Hypothalamus (tissue), 51 donors: ENCODE measurements at places on chromosomes 3 and 15.
A peak's percentile ranks its signal among the peaks of the same experiment; 100 is the strongest.

DNA sequence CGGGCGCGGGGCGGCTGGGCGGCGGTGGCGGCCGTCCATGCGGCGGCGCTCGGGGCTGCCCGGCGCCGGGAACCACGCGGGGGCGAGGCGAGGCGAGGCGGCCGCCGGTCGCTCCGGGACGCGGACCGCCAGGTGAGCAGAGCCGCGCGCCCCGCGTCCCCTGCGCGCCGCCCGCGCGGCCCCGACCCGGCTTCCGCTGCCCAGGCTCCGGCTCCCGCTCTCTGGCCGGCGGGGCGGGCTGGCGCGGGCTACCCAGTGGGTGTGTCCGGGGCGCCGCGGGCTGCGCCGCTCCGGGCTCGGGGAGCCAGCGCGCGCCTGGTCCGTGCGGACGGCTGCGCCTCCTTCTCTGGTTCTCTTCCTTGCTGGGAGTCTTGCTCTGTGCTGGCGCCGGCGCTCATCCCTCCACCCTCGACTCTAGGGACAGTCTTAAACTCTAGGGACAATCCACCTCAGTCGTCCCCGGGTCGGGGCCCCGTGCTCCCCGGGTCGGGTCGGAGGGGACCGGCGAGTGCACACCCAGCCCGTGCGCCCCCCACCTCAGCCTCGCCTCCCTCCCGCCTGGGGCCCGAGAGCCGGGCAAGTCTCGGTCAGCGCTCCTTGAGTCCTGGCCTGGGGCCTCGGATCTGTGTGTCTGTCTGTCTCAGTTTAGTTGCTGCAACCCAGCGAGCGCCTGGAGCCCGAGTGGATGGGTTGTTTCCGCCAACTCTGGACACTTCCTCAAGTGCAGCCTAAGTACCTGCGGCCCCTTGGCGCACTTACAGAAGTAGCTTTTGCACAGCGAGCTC is 488 bp downstream of the THSD4 start:
- no peak for DNase-seq

DNA sequence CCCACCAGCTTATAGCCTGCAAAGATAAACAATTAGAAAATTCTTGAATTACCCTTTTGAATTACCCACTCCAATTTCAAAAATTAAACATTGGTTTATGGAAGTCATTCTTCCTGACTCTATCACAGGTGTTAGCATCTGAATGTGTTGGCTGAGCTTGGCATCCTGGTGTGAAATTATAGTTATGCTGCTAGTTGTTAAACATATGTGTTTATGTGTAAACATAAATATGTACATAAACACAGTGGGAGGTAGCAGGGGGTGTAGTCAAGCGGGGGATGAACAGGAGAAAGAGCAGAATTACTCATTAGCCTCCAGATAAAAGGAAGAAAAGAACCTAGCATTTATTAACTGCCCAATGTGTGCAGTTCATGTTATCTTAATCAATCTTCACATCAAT is 530.2 kb downstream of the MCTP2 start:
- no peak for DNase-seq

DNA sequence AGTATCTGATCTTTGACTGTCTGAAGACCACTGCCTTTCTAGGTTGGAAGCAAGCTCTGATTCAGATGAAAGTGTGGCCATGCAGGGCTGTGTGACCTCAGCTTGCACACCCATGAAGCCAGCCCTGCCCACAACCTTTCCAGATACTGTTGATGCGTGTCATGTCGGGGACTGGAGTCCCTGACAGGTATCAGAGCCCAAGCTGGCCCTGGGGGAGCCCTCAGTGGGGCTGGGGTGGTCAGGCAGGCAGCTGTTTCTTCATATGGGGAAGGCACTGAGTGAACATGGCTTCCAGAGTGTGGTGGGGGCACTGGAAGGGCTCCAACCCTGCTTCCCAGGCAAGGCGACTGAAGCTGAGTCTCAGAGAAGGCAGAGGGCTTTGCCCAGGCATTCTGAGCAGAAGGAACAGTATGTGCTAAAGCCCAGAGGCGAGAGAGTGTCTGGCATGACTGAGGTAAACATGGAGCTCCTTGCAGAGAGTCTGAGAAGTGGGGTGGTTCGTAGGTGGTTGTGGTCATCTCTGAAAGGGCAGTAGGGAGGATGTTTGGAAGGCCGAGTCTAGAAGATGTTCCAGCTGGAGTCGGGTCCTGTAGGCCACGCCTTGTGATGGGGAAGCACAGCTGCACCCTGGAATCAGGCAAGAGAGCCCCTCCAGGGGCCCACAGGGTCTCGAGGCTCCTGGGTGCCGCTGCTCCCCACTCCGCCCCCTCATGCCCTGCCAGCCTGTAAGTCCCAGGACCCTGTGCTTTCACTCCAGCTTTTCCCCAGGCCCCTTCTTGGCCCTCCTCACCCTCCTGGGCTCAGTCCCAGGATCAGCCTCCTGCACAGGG is 122.2 kb downstream of the EEFSEC start:
- DNase-seq = no peak

GRCh38 chr3:22685597-22685996 is 517.5 kb upstream of the UBE2E2 start:
- no peak for DNase-seq

GRCh38 chr3:152447511-152447910 is 178.8 kb downstream of the MBNL1 start:
- DNase-seq = no peak

- no peak for DNase-seq
Observed at GRCh38 chr15:26433818-26434217, 339.0 kb downstream of the GABRB3 start.

DNA sequence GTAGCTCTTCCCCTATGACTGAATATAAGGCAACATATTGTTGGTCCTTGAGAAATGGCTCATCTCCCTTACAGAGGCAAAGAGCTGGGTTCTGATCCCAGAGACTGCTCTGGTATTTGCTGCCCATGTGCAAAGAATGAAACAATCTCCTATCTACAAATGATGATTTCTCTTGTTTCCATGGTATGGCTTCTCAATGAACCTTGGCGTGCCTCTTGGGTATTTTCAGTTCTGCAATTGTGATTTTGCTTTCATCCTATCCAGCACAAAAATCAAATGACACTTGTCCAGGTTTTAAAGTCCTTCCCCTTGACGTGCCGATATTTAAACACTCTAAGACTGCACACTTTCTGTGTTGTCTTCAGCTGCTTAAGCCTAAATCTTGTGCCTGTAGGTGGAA is 109.8 kb upstream of the NR2F2 start:
- no peak for DNase-seq

DNA sequence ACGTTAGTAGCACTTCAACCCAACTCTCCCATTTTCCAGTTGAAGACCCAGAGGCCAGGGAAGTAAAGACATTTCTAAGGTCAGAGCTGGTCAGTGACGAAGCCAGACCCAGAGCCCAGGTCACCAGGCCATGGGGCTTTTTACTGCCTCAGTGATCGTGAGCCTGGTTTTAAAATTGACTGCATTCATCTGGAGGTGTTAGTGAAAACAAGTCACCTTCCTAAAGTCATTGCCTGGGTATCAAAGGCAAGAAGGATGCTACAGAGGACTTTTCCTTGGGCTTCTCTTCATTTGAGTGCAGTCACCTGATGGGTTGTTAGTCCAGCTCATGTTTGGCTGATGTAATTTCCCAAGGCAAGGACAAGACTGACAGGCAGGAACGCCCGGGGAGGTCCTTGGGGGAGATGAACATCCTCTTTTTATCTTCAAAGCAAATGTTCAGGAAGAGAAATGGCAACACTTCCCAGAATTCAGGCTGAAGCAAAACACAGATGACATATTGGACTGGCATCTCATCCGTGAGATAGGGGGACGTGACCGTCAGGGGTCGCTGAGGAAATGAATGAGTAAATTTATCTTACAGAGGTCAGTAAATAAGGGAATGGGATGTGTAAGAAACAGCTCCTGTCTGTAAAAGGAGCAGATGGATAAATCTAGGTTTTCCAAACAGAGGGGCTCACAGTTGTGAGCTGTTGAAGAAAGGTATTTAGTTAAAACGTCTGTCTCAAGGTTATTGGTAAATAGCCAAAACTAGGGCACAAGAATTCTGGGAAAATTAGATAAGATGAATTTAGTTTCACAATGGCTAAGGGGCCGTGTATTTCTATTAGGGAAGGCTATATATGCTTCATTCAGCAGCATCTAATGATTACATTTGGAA is 201.2 kb downstream of the OPA1 start:
- no peak for DNase-seq

- DNase-seq = no peak
Observed at GRCh38 chr15:33722673-33723015, 245.7 kb upstream of the CHRM5 start.

DNA sequence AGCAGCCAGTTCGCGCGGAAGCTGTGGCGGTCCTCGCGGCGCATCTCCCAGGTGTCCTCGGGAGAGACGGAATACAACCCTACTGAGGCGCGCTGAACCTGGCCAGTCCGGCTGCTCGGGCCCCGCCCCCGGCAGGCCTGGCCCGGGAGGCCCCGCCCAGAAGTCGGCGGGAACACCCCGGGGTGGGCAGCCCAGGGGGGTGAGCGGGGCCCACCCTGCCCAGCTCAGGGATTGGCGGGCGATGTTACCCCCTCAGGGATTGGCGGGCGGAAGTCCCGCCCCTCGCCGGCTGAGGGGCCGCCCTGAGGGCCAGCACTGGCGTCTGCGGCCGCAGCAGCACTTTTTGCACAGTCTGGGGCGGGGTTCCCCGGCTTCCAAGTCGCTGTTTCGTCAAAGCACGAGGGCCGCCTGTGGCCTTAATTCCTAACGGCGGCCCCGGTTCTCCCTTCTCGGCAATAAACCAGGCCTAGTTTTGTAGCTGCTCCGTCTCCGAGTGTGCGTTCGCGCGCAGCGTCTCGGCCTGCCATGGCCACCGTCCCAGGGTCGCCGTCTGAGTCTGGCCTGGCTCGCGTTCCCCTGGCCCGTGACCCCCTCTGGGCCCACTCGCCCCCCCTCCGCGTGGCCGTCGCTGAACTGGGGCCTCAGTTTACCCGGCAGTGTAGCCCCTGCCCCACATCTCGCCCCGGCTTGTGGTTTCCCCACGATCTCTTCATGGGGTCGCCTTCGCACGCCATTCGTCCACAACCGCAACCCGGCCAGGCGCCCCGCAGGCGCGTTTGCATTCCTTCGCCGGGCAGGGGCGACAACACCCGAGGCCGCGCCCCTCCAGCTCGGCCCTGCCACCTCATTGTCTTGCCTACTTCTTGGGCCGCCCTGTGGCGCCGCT is 30.0 kb downstream of the NBEAL2 start:
- peak; percentile 75 for DNase-seq

DNA sequence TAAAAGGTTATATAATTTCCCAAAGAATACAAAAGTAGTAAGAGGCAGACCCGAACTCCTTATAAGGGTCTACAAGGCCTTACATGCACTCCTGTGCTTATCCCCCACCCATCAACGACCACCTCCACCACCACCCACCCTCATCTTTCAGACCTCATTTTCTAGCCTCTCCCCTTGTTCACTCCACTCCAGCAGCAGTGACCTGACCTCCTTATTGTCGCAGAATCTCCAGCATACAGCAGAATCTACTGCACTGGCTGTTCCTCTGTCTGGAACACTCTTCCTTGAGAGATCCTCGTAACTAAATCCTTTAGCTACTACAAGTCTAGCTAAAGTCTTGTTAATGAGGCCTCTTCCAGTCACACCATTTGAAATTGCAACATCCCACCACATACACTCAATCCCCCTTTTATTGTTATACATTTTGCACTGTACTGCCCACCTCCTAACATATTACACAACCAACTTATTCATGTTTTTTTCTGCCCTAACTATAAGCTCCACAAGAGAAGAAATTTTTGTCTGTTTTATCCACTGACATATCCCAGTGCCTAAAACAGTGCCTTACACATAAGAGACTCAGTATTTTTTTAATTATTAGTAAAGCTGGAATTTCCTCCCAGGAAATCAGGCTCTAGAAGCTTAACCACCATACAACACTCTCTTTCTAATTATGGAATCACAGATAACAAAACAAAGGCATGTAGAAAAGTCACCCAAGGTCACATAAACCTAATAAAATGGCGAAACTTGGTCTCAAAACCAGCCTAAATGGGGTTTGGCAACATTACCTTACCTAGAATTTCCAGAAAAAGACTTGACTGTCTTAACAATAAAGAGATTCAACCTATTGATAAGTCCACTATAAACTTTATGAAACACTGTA is 40.2 kb downstream of the ZNF148 start:
- DNase-seq = no peak

- no peak for DNase-seq
Observed at GRCh38 chr3:64319391-64319790, 94.1 kb upstream of the PRICKLE2 start.

GRCh38 chr3:15845475-15845874 is 47.7 kb upstream of the ANKRD28 start:
- DNase-seq = no peak

- no peak for DNase-seq
Observed at GRCh38 chr3:74518610-74519009, 95.8 kb downstream of the CNTN3 start.

DNA sequence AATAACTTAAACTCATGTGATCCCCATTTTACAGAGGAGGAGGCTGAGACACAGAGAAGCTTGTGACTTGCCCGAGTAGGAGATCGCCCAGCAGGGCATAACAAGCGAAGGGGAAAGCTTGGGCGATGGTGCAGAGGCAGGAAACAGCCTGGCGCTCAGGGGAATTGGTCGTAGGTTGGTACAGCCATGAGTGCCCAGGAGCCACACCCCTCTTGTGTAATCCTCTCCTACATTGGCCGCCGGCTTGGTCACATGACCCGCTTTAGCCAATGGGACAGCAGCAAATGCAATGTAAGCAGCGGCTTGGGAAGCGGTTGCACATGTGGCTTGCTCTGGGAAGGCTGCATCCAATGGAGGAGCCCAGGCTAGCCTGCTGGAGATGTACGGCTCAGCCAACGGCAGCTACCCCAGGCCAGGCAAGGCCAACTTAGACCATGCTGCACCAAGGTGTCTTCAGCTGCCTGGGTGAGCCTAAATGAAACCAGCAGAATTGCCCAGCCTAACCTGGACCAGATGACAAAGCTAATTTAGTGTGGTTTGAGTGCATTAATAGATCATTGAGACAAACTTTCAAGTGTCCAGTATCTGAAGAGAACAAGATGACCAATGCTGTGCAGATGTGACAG is 50.3 kb upstream of the SLC6A6 start:
- DNase-seq = no peak

DNA sequence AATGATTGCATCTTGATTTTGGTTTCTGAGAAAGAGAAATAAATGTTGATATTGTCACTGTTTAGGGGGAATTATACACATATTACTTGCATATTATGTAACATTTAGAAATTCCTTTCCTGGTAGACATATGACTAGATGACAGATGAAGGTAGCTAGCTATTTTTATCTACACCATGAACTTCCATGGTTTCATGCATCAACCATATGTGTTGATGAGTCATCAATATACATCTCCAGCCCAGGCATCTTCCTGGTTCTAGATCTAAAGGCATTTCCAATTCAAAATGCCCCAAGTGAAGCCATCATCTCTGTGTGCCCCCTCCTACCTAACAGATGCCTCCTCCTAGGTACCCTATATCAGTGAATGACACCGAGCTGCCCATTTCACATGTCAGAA is 9.5 kb upstream of the ADAMTSL3 start:
- no peak for DNase-seq

- DNase-seq = no peak
Observed at GRCh38 chr3:18579661-18580060, 154.5 kb upstream of the SATB1 start.

GRCh38 chr15:34188711-34189110 is 21.2 kb downstream of the KATNBL1 start:
- DNase-seq = no peak
